T-helper 17 cell (primary cell): ENCODE measurements at places on chromosomes 5 and 9.

DNA sequence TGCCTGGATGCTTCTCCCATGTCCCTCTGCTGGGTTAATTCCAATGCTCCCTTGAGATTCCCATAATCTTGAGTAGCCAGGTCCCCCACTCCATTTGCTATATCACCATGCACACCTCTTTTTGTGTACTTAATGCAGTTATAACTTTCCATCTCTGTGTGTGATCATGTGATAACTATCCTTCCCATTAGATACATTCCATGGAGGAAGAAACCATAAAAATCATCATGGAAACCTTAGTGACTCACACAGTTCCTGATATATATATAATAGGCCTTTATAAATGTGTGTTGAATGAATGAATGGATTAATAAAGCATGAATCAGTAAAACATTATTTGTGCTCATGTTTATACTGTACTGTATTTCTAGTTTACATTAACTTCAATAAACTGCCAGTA is 104.6 kb downstream of the PCSK5 start:
- DNase-seq, result no peak

DNA sequence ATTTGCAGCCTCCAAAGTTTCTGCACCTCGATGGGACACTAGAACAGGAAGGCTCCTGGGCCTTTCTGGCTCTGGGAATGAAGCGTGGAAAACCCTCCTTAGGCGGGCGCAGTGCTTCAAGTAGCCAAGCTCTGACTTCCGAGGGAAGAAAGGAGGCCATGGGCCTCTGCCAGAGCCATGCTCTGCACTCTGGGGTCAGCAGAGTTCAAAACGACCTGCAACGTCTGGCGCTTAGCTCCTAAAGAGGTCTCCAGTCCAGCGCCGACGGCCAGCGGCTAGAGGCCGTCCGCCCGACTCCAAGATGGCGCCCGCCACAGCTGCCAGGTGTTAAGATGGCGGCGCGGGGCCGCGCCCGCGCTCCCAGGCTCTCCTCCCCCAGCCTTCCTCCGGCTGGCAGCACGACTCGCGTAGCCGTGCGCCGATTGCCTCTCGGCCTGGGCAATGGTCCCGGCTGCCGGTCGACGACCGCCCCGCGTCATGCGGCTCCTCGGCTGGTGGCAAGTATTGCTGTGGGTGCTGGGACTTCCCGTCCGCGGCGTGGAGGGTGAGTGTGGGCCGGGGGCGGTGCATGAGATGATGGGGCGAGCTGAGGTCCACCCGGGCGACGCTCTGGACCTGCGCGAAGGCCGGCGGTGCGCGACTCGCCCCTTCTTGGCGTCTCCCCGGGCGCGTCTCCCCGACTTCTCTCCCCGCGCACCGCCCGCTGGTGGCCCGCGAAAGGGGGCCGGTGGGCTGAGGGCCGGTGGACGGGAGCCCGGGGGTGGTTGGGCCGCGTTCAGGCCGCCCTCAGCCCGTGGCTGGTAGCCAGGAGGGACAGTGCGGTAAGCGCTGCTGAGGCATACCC is at the start of gene TXNDC15:
Gene TXNDC15, plus strand, starts transcription at position 385 of the 844 bp plus-strand sequence. Its CDS starts 57 bp downstream, at position 442.
- DNase-seq, result peak; percentile 71

- no peak for DNase-seq
Observed at GRCh38 chr5:14568333-14568732, 13.3 kb upstream of the OTULINL start.

DNA sequence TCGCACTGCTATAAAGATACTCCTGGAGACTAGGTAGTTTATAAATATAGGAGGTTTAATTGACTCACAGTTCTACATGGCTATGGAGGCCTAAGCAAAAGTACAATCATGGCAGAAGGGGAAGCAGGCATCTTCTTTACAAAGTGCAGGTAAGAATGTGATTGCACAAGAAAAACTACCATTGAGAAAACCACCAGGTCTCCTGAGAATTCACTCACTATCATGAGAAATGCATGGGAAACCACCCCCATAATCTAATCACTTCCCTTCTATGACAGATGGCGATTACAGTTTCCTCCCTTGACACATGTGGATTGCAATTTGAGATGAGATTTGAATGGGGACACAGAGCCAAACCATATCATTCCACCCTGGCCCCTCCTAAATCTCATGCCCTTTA is 121.2 kb upstream of the ST8SIA4 start:
- no peak for DNase-seq

DNA sequence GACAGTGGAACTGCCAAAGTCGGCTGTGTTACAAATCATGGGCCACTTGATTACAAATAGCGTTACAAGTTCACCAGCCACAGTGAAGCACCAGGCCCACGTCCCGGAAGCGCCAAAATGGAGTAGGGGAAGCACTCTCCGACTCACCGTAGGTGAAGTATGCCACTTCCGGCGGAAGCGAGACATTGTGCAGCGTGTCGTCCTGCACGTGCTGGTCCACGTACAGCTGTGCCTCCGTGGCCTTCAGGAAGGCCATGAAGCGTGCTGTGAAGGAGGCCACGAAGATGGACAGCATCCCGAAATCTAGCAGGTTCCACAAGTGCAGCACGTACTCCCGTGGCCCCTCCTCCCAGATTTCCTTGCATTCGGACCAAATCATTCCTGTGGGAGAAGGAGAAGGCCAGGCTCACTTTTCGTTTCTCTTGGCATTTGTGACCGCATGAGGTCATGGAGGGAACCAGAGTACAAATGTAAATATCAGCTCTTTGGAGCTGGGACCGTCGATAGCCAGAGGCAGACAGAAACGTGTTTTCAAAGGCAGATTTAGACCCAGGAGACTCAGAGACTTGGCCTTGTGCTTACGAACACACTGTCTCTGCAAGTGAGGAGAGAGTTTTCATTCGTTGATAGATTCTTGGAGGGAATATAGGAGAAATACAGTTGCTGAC is 58.7 kb upstream of the SMIM32 start:
- no peak for DNase-seq

DNA sequence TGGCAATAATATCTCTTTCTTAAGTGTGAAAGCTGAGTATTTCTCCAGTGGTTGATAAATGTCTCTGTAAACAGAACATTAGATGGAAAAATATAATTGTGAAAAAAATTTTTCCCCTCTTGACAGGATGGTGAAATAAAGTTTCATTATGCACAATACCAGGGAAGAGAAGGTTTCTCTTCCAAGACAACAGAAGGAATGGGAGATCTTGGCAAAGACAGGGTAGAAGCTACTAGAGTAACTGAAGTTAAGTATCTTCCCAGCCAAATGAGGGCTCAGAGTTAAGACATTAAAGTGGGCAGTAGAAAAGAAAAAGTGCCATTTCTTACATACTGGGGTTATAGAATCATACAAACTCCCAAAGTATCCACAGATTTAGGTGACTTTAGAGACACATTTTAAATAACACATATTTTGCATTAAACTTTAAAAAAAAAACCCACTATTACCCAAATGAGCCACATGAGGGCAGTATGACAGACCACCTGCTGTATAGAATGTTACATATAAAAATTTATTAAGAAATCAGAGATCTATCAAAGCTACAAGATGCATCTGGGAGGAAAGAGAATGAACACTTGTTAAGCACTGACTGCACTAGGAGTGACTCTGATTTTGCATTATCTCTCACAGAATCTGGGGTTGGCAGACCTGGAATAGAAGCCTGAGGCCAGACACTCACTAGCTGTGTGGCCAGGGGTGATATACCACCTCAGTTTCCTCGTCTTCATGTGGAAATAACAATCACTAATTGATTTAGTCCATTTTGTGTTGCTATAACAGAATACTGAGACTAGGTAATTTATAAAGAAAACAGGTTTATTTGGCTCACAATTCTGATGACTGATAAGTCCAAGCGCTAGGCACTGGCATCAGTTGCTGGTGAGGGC is 98.5 kb downstream of the ARSB start:
- DNase-seq, result no peak

DNA sequence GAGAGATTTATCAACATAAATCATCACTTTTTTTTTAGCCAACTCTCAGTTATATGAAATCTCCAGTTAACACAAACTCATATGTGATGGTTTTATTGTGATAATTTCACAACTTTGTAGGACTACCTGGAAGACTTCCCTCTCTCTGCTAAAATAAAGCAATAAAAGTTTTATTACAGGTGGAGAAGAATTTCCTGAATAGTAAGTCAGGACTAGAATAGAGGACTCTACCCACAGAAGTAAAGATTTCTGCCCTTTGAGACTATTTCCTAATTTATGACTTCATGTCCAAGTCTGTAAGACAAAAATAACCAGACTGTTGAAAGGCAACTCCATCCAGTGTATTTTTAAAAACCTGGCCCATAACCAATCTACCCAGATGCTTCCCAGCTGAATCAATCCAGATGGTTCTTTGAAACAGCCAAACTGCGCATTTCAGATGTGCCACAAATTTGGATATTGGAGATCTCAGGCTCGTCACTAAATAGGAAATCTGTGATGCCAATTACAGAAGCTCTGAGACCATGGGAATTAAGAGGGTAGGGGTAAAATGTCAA is 234.0 kb upstream of the NMUR2 start:
- DNase-seq, result no peak
